Aorta (tissue), 5 donors: ENCODE measurements at places on chromosomes 6 and 20. TPM values are rescaled to one million over a fixed set of nuclear protein-coding genes. Genes with fewer than 3 reads are reported as not detected.

Gene DSP
- 22.8 TPM for polyA plus RNA-seq

- H3K36me3 ChIP-seq, result no peaks in the 10 kb centered on the region
- DNase-seq, result no peak
- H3K27ac ChIP-seq, result no peak overlapping the region
- H3K4me3 ChIP-seq, result no peak overlapping the region
- no peaks in the 10 kb centered on the region for H3K27me3 ChIP-seq
Measured at GRCh38 chr20:56698749-56699148, 69.6 kb downstream of the TFAP2C start.

DNA sequence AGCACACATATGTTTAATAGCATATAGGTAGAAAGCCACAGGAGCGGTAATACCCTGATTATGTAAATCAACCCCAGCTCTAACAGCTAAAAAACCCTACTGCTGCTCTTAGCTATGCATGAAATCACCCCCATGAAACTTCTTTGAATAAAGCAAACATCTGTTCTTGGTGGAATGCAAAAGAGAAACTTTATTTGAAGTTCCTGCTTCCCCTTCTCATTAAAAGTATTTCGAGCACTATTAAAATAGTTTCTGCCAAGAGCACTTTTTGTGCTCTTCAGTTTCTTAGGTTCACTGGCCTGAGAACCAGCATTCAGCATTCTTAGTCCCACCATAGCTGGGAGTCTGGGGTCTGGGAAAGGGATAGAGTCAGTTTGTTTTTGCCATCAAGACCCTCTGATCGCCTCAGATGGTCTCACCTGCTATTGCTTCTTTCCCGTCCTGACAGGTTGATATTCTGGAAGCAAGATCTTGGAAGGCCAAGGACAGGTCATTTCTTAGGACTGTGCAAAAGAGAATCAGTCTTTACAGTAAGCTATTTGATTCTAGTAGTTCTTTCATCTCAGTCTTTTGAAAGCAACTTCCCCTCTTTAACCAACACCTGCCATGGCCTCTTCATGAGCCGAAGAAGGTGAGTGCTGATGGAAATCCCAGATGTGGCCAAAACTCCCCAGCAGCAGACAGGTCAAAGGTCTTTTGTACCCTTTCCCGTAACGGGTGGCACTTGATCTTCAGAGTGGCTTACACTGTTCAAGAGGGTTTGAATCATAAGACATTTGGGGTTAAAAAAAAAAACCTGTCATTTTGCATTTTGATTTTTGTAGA is 76.5 kb upstream of the TMEM170B start:
- no peak overlapping the region for H3K4me3 ChIP-seq
- no peak for DNase-seq
- no peaks in the 10 kb centered on the region for H3K4me1 ChIP-seq
- H3K36me3 ChIP-seq, result no peaks in the 10 kb centered on the region
- no peak overlapping the region for H3K27ac ChIP-seq

DNA sequence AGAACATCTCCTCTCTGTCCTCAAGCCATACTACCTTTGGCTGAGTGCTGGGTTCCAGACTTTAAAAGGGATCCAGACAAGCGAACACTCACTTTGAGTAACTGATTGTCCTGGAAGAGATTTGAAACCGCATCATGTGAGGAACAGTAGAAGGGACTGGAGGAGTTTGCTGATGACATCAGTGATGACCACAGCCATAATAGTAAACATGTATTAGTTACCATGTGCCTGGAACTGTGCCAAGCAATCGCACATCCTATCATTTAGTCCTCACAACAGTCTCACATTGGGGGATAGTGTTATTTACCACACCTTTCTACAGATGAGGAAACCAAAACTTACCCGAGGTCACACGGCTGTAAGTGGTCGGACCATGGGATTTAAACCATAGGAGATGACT is 39.8 kb downstream of the ARMC2 start:
- H3K27me3 ChIP-seq, result no peaks in the 10 kb centered on the region
- no peak overlapping the region for H3K4me3 ChIP-seq
- no peak overlapping the region for H3K27ac ChIP-seq
- H3K36me3 ChIP-seq, result no peaks in the 10 kb centered on the region
- H3K4me1 ChIP-seq, result no peaks in the 10 kb centered on the region

- DNase-seq, result no peak
- no peak overlapping the region for H3K27ac ChIP-seq
- no peaks in the 10 kb centered on the region for H3K27me3 ChIP-seq
Measured at GRCh38 chr6:99287523-99287922, 62.0 kb downstream of the FAXC start.

DNA sequence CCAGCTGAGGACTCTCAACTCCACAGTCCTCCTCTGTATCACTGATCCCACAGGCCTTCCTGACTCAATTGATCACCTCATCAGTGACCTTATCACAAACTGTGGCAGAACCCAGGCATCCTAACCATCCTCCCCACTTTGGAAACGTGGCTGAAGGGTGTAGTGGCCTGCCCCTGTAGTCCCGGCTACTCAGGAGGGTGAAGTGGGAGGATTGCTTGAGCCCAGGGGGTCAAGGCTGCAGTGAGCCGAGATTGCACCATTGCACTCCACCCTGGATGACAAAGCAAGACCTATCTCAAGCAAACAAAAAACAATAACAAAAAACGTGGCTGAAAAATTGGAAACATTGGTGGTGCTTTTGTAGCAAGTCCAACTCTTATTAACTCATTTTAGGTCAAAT is 203.4 kb upstream of the ZNF217 start:
- no peaks in the 10 kb centered on the region for H3K27me3 ChIP-seq
- no peaks in the 10 kb centered on the region for H3K4me1 ChIP-seq
- H3K36me3 ChIP-seq, result no peaks in the 10 kb centered on the region
- no peak overlapping the region for H3K4me3 ChIP-seq
- no peak overlapping the region for H3K27ac ChIP-seq
